ENCODE measurements at places on chromosomes 7 and 10.
A peak's percentile ranks its signal among the peaks of the same experiment; 100 is the strongest.

DNA sequence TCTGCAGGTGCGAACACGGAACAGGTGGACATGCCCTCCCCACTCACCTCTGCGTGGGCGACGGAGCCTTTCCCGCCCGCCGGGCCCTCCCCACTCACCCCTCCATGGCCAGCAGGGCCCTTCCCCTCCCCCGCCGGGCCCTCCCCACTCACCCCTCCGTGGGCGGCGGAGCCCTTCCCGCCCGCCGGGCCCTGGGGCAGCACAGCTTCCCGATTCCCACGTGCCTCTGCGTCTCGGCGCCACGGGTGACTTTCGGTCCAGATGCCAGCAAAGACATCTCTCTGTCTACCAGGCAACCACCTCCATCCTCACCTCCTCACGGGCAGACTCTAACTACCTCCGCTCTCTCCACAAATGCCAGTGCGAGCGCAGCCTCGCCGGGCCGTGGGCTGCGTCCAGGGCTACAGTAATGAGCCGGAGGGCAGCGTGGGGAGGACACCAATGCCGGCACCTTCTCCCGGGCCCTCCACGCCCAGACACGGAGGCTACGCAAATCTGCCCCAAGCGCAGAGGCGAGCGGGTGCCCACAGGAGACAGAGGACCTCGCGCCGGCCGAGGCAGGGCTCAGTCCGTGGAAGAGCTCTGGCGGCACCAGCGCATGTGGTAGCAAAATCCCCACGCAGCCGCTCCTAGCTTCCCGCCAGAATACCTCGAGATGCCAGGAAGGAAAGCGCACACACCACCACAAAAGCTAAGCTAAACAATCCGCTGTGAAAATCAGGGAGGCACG, 21.8 kb downstream of the GPER1 start:
- no peaks in the 10 kb centered on the region for H3K36me3 ChIP-seq
- no peak overlapping the region for H3K27ac ChIP-seq
- DNase-seq = no peak
- no peaks in the 10 kb centered on the region for H3K27me3 ChIP-seq

DNA sequence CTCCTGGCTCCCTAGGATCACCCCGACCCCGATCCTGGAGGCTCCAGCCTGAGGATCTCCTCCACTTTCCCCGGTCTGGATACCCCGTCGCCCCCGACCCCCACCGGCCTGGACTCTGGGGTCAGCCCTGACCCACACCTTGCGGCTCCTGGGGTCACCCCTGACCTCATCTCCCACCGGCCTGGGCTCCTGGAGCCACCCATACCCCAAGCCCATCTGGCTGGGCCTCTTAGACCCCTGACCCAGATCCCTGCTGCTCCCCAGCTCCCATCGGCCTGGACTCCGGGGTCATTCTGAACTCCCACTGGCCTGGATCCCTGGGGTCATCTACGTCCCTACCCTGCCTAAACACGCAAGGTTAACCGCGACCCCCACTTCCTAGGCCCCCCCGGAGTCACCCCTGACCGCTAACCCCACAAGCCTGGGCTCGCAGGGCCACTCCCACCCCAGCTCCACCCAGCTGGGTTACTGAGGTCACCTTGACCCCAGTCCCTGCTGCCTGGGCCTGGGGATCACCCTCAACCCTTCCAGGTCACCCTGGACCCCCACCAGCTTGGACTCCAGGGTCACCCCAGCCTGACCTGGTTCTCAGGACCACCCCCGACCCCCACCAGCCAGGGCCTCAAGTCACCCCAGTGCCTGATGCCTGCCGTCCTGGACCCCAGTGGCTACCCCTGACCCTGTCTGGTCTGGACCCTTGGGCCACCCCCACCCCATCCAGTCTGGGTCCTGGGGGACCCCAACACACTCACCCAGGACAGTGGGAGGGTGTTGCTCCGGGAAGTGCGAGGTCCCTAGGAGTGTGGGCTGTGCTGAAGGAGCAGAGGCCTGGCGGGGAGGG, 1.2 kb downstream of the FOXK1 start:
- peak overlapping the region; percentile 85 for H3K27ac ChIP-seq
- H3K4me1 ChIP-seq = peaks cover 43% of the 10 kb centered on the region
- peaks cover 2% of the 10 kb centered on the region for H3K36me3 ChIP-seq
- peak overlapping the region; percentile 75 for H3K4me3 ChIP-seq

DNA sequence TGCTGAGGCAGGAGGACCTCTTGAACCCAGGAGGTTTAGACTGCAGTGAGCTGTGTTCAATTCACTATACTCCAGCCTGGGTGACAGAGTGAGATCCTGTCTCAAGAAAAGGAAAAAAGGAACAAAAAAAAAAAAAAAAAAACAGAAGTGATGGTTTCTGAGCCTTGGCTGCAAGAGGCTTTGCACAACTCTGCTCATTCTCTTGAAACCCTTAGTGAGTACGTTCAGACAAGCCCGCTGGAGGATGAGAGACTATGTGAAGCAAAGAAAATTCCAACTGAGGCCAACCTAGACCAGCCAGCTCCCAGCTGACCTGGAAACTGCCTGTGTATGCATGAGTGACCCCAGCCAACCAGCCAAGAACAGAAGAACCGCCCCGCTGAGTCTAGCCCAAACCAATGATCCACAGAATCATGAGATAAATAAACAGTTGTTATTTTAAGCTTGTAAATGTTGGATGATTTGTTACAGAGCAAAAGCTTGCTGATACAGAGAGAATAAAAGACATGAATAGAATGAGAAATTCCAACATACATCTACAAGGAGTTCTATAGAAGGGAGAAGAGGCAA, 50.6 kb upstream of the FZD9 start:
- H3K27ac ChIP-seq = no peak overlapping the region
- no peaks in the 10 kb centered on the region for H3K36me3 ChIP-seq
- DNase-seq = no peak
- no peak overlapping the region for H3K4me3 ChIP-seq
- H3K27me3 ChIP-seq = no peaks in the 10 kb centered on the region

GRCh38 chr7:45987521-45988290, 66.6 kb upstream of the IGFBP3 start:
- DNase-seq = no peak
- no peaks in the 10 kb centered on the region for H3K4me1 ChIP-seq
- no peaks in the 10 kb centered on the region for H3K27me3 ChIP-seq
- H3K36me3 ChIP-seq = no peaks in the 10 kb centered on the region
- H3K4me3 ChIP-seq = no peak overlapping the region

DNA sequence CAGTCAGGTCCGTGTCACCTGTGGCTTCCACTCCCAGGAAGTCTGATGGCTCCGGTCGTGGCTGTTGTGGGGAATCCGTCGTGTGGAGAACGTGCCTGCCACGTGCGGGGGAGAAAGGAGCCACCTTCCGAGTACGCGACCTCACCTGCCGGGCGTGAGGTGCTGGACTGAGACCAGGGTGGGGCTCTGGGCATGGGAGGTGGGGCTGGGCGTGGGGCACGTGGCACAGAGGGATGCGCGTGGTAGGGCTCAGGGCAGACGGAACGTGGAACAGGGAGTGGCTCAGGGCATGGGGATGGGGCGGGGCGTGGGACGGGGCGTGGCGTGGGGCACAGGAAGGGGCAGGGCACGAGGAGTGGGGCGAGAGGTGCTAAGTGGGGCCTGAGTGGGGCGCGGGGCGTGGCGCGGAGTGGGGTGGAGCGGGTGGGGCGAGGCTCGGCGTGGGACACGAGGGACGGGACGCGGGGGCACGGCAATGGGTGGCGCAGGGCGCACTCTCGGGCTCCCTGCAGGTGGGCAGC, 64.8 kb downstream of the C10orf143 start:
- no peaks in the 10 kb centered on the region for H3K36me3 ChIP-seq
- H3K4me1 ChIP-seq = no peaks in the 10 kb centered on the region
- no peak for DNase-seq
- no peak overlapping the region for H3K4me3 ChIP-seq
- no peak overlapping the region for H3K27ac ChIP-seq

DNA sequence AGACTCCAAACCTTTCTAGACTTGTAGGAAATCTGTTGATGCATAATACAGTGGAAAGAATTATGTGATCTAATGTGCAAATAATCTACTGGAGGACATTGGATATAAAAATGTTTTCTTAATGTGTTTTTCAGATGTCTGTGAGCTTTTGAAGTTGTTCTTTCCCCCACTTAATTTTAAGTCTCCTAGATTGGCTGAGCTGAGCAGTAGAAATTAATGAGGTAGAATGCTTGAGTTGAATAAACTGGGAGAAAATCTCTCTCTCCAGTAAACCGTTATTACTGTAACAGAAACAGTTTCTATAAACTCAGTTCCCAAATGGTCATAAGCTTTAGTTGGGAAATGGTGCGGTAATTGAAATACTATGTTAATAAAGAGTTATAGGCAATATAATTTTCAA, 15.7 kb downstream of the CSGALNACT2 start:
- H3K27ac ChIP-seq = no peak overlapping the region
- no peak overlapping the region for H3K4me3 ChIP-seq
- H3K4me1 ChIP-seq = peaks cover 32% of the 10 kb centered on the region
- H3K27me3 ChIP-seq = no peaks in the 10 kb centered on the region

Data from CD4-positive, CD25-positive, alpha-beta regulatory T cell (primary cell).